Myocyte (in vitro differentiated cells): ENCODE measurements at places on chromosomes 5 and 9. TPM values are rescaled to one million over a fixed set of nuclear protein-coding genes. Genes with fewer than 3 reads are reported as not detected.

DNA sequence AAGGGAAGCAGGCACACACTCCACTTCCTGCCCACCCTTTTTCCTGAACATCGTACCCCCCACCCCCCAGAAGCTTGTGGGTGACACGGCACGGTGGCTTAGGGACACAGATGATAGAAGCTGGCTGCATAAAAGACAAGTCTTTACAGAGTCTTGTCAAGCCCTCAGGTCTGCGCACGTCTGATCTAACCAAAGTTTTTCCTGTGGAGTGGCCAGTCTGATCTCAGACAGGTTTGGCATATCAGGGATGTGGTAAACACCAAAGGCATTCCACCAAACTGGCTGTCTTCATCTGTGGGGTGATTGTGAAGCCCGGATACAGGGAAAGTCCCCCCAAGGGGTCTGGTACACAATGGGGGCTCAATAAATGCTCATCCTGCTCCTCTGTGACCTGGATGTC, 50.0 kb downstream of the CRB2 start:
- DNase-seq: no peak

- no peak for DNase-seq
Observed at GRCh38 chr5:32020946-32021345, 153.2 kb downstream of the GOLPH3 start.

- DNase-seq: no peak
Observed at GRCh38 chr5:108670591-108671289, 77.0 kb upstream of the FER start.

Gene SREK1IP1
- 6.7 and 7.0 TPM in 2 replicates for total RNA-seq

Gene PITX1
- 2.9 and 5.5 TPM in 2 replicates for total RNA-seq

DNA sequence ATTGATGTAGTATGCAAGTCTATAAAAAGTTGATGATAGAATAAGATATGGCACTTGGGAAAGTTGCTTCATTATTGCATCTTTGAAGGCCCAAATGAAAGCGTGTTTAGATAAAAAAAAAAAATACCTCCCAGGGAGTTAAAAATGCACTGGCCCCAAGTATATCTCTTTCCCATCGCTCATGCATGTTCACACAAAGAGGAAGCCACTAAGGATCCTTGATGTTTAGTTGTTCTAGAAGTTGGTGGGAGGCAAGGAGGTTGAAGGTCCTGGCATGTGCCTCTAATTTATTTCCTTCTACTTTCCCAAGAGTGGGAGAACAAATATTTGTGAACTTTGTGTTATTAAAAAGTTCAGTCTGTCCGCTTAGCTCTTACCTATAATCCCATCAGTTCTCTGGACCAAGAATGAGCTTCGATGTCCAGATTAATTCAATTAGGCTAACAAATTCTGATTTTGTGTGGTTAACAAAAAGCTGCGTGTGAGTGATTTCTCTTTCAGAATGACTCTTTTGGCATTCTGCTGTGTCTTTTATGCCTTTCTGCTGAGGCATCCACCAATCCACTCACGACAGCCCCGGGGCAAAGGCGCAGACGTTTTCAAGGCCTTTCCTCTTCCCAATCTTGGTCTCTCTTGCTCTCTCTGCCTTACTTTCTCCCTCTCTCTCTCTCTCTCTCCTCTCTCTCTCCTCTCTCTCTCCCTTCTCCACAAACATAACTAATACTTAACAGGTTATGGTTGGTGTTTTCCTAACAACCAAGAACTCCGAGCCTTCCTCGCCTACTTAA, 135.1 kb upstream of the ERCC6L2 start:
- no peak for DNase-seq

Gene ANKRD34B
- not detected in 2 replicates for total RNA-seq

- DNase-seq: no peak
Observed at GRCh38 chr5:132025403-132025971, 14.0 kb upstream of the ACSL6 start.

DNA sequence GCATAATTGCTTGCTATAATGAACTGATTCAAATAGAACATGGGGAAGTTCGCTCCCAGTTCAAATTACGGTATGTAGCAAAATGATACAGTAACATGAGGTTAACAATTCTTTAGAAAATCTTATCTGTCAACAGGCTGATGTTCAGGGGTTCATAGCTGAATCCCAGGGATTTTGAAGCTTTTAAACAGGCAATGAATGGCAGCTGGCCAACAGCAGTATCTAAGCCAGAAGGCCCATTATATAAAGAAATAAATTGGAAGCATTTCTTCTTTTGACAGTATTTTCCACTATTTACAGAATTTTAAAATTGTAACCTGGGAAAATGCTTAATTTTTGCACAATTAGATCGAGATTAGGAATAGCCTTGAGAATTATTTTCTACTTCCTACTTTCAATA, 126.8 kb downstream of the PDE8B start:
- DNase-seq: no peak
